ENCODE measurements at places on chromosomes 12 and 14.

- no peak for DNase-seq
Observed at GRCh38 chr12:126663304-126664094, 1598.3 kb downstream of the AACS start.

- no peak for DNase-seq
Observed at GRCh38 chr12:88982694-88983093, 369.6 kb downstream of the DUSP6 start.

DNA sequence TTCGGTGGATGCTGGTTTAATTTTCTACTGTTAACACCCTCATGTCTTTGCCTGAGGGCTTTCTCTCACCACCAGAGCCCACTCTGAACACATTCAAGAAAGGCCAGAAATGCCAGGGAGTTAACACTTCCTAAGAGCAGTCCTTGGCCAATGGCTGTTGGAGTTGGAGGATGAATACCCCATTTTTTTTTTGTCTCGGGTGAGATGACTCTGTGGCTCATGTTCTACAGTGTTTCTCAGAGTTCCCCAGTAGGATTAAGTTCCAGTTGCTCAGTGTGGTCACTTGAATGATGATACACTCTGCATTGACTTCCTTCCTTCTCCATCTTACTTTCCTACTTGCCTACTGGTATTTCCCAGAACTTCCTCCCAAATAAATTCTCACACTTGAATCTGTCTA is 65.8 kb downstream of the FOS start:
- DNase-seq: no peak

DNA sequence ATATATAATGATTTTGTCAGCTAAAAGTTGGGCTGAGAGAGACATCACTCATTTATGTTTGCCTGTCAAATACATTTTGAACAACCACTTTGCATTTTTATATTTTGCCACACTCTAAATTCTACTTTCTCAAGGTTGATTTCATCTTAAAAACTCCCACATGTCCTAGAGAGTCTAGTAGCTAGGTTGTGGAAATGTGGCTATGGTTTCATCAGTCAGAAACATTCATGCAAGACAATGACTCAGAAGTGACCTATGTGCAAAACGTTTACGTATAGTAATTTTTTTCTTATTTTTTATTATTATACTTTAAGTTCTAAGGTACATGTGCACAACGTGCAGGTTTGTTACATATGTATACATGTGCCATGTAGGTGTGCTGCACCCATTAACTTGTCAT is 27.4 kb upstream of the PRKD1 start:
- no peak for DNase-seq

- no peak for DNase-seq
Observed at GRCh38 chr12:6696690-6697583, 3.7 kb downstream of the PIANP start.

- no peak for DNase-seq
Observed at GRCh38 chr12:49974231-49974675, 1.5 kb downstream of the AQP6 start.

DNA sequence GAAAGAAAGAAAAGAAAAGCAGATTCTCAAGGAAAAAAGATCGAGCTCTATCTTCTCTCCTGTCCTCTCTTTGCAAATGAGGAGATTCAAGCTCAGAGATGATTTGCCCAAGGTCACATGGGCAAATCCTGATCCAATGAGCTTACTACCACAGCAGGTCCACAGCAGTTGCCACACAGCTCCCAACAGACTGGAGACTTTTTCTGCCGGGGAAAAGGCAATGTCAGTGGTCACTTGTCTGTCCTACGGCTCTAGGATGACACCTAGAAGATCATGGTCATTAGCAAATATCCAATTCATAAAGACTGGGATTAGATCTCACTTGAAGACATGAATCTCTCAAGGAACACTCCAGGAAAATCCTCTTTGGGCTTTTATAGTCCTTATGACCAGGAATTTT is 58.8 kb downstream of the TTC7B start:
- no peak for DNase-seq

GRCh38 chr14:24609655-24610344 is at the start of gene GZMH:
GZMH (minus strand) TSS chr14:24609685; CDS start chr14:24609613, 72 bp downstream.
- no peak for DNase-seq

DNA sequence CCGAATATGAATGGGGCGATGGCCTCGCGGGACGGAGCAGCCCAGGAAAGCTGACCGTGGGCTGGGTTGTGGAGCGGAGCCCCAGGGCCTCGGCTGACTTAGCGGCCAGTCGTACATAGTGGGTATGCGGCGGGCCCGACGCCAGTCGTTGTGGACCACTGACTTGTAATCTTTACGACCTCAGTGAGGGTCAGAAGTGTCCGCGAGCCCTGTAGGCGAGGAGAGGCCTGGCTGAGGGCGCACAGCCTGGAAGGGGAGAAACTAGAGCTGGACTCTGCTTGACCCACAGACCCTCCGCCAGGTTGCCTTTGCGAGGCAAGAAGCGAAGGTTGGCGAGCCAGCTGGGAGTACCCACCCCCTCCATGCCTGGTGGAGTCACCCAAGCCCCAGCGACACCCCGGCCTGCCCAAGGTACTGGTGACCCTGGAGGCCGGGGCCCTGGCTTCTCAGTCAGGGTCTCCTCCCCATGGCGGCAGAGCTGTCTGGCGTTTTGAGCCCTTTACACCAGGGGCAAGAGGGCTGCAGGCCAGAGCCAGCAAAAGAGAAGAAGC is 15.6 kb upstream of the DYNC1H1 start:
- DNase-seq: no peak

DNA sequence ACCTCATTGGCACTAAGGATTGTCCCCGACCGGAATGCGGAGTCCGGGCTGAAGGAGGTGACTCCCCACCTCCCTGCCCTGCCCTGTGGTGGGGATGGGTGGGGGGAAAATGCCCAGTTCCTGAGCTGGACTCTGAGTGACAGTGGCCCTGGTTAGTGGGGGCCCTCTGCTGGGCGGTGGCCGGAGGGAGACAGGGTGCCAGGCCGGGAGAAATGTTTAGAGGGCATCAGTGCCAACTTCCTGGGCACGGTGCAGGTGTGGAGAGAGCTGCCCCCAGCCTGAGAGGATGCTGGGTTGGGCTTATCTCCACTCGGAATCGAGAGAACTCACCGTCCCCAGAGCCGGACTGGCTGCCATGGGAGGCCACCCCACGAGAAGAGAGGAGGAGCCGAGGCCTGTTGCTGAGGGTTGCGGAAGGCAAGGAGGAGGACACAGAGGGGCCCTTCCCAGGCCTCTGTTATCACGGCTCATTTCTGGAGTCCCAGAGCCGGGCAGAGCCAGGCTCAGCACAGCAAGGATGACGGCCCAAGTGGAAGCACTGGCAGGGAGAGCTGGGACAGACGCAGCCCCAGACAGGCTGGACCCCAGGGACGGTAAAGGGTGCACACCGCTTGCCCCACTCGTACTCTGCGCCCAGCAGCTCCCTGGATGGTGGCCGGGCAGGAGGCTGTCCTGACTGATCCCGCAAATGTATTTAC is 156.7 kb downstream of the KIF26A start:
- no peak for DNase-seq

DNA sequence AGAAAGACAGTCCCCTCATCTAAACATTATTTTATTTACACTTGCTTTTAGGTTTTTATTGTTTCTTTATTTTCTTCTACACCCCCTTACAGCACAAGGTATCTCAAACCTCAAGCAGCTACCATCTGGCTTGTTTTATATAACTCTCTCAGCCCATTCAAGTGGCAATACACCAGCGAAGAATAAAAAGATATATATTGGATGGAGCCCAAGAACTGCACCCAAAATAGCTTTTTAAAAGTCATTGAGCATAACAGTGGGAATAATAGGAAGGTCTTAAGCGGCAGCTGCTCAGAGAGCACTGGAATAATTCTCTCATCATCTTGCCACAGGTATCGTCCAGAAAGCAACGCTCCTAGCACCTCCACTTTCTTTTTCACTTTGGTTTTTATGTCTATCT is 322.5 kb downstream of the SYT1 start:
- DNase-seq: no peak

DNA sequence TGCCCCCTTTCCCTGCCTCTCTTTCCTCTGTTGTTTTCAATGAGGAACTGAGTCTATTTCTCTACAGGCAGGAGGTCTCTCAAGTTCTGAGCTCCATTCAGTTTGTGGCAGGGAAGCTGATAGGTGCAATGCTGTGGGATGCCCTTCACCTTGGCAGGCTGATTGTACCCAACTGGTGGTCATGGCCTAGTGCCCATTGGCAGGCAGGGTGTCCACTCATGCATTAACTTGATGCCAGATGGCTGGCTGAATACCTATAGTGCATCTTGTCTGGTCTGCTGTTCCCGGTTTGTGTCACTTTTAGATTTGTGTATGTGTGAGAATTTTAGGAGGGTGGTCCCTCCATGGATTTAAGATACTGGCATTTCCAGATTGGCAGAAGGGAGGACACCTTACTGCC is 20.0 kb upstream of the ITGA5 start:
- DNase-seq: no peak

All from activated T-helper 1 cell treated with anti-CD3 and anti-CD28 coated beads, Interleukin-2, amount 50 U/mL, for 16 hours (primary cell).